ENCODE measurements at places on chromosomes 7 and 10.

GRCh38 chr10:102112210-102112817, 7.9 kb downstream of the LDB1 start:
- no peak for DNase-seq

DNA sequence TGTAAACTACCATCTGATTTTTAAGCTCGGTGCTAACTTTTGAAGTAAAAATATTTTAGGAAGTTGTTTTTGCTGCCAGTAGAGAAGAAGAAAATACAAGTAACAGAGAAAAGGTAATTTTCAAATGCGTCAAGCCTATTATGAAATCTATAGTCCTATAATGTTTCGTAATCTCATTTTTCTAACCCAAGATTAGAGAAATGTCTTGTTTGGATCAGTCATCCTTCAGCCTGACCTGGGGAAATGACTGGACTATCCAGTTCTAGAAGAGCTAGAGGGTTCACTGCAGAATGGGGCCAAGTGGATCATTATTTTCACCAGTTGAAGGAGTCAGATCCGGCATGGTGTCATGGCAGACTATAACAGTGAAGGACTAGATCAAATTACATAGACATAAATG, 62.7 kb upstream of the FGL2 start:
- no peak for DNase-seq

- DNase-seq = no peak
Measured at GRCh38 chr7:47147213-47147631, 434.7 kb downstream of the TNS3 start.

- no peak for DNase-seq
Measured at GRCh38 chr7:1501487-1502270, 2.5 kb downstream of the INTS1 start.

- DNase-seq = no peak
Measured at GRCh38 chr7:98698976-98699375, 81.9 kb downstream of the NPTX2 start.

- no peak for DNase-seq
Measured at GRCh38 chr7:122944682-122945303, 50.7 kb downstream of the TAS2R16 start.

DNA sequence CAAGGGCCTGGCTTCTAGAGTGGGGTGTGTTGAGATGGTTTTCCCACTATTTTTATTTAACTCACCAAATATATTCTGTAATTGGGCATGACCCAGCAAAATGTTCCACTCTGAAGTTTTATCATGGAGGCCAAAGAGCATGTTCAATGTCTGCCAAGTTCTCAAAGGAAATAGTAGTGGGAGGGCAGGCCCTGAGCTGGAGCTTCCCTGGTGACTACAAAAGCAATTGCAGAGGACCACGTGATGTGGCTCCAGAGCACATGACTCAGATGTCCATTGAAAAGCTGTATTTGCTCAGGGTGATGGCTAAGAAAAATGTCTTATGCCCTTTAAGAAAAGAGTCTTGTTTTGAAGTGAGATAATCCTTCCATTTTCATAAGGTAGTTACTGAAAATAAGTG, 1024.8 kb downstream of the LRMDA start:
- no peak for DNase-seq

DNA sequence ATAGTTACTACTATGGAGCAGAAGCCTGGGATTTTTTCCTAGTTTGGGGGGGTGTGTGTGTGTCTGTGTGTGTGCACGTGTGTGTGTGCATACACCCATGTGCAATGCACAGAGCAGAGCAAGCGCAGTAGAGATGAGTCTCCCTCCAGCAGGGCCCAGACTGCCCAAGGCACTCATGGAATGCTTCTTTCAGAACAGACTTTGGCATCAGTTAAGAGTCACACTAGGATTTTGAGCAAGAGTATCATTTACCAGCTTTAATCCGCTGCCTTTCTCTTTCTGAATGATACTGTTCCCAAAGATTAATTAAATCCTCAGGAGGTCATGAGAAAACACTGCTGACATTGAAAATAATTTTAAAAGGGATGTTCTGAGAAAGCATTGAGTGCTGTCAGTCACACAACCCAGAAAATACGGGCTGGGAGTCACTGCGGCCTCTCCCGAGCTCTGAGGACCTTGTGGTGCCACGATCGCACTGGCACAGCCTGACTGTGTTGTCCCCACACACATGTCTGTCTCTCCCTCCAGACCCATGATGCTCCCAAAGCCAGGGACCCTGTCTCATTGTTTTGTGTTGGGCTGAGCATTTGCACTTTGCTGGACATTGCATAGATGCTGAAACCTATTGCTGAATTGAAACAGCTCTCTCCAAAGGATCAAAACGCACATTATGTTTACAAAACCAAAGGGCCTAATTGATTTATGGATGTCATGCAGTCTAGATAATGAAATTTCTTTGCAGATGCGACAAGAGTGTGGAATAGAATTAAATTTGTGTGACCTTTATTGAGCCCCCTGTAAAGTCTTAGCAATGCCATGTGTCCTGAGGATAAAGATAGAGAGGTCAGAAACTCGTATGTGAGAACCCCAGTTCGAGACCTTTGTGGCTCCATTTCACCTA, 54.7 kb upstream of the FIGNL1 start:
- no peak for DNase-seq

DNA sequence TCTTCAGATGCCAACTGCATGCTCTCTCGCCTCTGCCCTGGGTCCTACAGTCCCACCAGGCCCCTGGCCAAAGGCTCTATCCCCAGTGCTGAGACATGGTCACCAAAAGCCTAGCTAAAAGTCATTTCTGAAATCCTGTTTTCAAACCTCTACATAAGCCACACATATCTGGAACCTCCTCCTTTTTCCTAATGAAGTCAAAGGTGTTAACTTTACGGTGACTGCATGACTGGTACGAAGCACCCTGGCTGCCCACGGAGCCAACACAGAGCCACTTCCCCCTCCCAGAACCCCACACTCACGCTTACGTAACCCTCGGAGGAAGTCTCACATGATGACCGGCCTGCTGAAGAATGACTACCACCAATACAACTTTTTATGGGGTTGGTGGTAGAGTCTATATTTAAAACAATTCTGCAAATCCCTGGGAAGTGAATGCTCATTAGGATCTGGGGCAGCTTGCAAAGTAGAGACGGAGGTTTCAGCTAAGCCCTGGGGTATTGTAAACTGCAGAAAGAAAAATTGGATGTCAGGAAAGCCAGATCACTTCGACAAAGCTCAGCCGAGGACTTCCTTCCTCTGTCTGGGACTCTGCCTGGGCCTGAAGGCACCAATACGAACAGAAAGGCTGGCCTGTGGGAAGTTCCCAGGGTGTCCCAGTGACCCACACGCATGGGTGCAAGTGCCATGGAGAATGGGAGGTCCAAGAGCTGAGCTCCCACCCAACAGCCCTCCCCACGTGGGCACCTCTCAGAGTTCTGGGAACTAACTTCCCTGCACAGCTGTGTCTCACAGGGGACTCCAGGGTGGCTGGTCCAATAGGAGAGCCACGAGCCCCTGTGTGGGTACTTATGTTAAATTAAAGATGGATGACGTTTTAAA, 50.7 kb downstream of the PDGFA start:
- DNase-seq = no peak

- DNase-seq = no peak
Measured at GRCh38 chr10:24791084-24791726, 67.5 kb upstream of the ARHGAP21 start.
